ENCODE measurements at places on chromosomes 3 and 15.
A peak's percentile ranks its signal among the peaks of the same experiment; 100 is the strongest.

GRCh38 chr15:80618685-80619400, 76.3 kb upstream of the ABHD17C start:
- no peak for DNase-seq

- no peak for DNase-seq
These were observed 291.7 kb downstream of the MEX3B start for GRCh38 chr15:81754078-81754477.

- no peak for DNase-seq
These were observed 177.3 kb upstream of the DPH6 start for GRCh38 chr15:35723120-35723847.

DNA sequence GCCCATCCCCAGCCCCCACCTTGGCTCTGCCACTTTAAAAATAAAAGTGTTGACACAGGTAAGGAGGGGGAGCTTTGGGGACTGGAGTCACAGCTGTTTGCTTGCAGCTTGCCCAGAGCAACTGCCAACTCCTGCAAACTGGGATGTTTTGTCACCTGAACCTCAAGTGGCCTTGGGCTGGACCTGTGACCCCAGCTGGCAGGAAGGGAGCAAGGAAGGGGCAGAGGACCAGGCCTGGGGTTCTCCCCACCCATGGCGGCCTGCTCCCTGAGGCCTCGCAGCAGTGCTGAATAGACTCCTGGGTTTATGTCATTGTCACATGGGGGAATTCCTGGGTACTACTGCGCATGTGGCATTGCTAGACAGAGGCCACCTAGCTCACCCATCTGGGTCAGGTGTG, 246.9 kb upstream of the TLE3 start:
- no peak for DNase-seq

DNA sequence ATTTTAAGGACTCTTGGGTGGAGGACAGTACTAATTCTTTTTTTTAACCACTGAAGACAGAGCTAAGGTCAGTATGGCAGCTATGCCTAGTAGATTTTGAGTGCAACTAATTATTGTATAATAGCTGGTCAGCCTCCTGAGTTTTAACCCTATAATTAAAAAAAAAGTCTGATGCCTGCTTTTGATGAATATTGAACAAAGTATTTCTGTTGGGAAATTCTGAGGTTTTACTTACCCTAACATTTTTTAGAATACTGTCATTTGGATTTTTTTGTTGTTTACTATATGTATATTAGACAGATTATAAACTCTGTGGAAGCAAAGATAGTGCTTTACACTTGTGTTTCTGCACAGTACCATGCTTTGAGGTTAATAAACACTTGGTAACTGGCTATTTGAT, 20.8 kb downstream of the TCF12 start:
- no peak for DNase-seq

DNA sequence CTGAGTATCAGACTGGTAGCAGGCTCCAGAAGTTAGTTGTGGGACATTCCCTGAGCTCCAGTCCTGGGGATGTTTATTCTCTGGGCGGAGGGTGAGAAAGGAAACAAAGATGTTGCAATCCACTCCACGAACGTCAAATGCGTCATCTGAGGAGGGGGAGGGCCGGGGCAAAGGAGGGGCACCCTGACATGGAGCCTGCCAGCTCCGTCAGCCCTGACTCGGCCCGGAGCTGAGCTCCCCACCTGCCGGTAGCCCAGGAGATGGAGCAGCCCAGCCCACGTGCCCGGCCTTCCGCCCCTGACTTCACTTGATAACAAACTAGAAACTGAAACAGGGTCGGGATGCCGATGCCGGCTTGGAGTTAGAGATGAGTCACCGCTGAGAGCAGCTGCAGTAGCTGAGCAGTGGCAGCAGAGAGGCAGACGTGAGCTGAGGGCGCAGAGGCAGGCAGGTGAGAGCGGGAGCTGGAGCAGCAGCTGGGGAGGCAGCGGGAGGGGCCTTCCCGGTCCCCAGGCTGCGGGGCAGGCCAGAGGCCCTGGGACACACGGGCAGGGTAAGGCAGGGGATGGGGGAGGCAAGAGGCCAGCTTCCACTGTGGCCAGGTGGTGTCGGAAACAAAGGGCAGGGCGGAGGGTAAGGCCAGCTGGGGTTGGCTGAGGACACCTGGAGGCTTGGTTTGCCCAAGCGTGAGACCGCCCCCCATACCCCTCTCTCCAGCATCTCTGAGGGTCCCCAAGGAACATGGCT, at the start of gene ISG20:
TSS of gene ISG20 (plus strand) at position 391 of the 747 bp plus-strand sequence. CDS start at position 742, 351 bp downstream.
- DNase-seq, result peak; percentile 82

DNA sequence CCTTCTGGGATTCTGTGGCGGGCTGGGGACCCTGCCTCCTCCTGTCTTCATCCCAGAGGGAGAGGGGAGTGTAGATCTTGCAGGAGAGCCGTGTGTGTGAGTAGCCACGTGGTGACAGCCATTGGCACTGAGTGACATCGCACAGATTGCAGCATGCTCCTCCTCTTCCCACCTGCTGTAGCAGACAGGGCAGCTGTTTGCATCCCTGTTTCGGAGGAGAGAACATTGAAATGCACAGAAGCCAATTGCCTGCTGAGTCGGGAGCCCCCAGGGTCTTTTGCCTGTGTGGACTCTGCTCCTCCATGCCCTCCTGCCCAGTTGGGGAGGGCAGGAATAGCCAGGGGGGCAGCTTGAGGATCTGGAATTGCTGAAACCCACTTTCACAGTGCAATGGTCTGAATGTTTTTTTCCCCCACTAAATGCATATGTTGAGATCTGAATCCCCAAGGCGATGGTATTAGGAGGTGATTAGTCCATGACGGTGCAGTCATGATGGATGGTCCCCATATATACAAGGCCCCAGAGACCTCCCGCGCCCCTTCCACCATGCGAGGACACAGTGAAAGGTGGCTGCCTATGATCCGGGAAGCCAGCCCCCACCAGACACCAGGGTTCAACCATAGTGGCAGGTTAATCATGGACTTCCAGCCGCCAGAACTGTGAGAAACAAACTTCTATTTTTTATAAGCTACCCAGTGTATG, 66.8 kb downstream of the CHRNA7 start:
- no peak for DNase-seq

GRCh38 chr3:72175296-72175858, 390.4 kb upstream of the PROK2 start:
- no peak for DNase-seq

DNA sequence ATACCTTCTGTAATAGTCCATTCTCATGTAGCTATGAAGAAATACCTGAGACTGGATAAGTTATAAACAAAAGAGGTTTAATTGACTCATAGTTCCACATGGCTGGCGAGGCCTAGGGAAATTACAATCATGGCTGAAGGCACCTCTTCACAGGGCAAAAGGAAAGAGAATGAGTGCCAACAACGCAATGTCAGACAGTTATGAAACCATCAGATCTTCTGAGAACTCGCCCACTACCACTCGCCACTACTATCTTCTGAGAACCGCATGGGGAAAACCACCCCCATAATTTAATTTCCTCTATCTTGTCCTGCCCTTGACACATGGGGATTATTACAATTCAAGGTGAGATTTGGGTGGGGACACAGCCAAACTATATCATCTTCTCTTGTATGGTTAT, 406.8 kb upstream of the CBLB start:
- DNase-seq, result no peak

DNA sequence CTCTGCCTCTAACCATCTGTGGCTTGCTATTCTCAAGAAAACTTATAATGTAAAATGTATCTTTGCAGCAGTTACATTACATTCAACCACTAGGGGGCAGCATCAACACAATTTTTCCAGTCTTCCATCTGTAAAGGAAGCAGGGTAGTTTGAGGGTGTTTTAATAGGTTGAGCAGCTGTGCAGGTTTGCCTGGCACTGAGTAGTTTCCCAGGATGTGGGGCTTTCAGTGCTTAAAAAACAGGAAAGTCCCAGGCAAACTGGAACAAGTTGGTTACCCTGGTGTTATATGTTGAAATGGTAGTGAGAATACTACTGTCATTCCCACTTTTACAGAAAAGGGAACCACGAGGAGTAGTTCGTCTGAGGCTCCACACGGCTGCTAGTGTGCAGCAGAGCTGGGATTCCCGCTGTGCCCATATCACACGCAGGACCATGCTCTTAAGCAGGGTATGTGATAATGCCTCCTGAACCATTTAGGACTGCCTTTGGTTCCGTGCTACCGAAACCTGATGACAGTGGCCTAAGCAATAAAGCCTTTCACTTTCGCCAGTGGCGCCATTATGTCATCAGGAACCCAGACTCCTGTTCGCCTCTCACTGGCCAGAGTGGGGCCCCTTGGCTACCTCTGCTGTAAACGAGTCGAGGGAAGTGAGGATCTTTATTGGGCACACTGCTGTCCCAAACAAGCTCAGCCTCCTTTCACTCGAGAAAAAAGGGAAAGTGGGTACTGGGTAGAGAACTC, 64.7 kb upstream of the ZBTB38 start:
- DNase-seq, result peak; percentile 31

- DNase-seq, result no peak
These were observed 248.3 kb downstream of the SLCO3A1 start for GRCh38 chr15:92101708-92102394.

- DNase-seq, result no peak
These were observed 617.1 kb downstream of the SQOR start for GRCh38 chr15:46251903-46252302.

- no peak for DNase-seq
These were observed 287.2 kb downstream of the CGGBP1 start for GRCh38 chr3:87771337-87772192.

DNA sequence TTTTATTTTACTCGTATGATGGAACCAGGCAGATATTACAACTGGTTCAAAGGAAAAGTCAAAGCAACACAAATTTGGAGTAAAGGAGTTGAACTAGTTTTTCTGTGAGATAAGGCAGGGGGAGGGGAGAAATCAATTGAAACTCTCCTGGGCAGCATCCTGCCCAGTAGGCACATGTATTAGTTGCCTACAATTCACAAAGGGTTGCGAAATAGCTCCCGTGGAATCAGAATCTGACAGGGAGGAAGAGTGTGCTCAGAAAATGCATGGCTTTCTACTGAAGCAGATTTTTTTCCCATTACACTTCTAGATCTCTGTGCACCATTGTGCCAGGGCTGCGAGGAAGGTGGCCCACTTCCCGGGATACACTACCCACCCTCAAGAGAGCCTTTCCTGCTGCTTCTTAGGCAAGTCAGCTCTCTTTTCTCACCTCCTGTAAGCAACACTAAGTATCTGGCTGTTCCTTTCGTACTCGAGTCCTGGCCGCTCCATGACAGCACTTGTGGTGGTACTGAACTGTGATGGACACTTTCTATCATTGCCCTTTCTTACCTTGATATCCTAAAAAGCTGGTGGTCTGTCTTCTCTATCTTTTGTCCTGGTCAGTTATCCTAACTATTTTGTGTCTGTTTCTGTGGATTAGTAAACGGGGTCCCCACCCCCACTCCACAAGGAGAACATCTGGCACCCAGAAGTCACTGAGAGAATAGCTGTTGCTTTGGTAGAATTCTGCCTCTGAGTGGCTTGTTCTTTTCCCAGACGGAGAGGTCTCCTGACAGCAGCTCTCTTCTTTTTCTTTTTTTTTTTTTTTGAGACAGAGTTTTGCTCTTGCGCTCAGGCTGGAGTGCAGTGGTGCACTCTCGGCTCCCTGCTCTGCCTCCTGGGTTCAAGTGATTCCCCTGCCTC, 74.8 kb downstream of the RPL39L start:
- DNase-seq, result no peak

DNA sequence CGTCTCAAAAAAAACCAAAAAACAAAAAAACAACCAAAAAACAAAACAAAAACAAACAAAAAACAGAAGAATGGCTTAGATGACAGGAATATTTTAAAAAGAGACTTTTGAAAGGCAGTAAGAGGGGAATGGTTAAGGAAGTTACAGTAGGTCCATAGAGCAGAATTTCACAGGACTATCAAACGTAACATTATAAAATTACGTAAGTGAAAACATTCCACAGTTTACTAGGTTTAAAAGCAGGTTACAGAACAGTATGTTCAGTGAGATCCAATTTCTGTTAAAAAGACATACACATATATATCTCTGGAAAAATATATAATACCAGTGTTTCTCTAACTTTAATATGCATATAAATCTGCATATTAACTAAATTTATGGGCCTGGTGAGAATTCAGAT, 50.2 kb upstream of the MUC13 start:
- DNase-seq, result no peak

- DNase-seq, result no peak
These were observed 254.0 kb upstream of the TBL1XR1 start for GRCh38 chr3:177451301-177451750.

DNA sequence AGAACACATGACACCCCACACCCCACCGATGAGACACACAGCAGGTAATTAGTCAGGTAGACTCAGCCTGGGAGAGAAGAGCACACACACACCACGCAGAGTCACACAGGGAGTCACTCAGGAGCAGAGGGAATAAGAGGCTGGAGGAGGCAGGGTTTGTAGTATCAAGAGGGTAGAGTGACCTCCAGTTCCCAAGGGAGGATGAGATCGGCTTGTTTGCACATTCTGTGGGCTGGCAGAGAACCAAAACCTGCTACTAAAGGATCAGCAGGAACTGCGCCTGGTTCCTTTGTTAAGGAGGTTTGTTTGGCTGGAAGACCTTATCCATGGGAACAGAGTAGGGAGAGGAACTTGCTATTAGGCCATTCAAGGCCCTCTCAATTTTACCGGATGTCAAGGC, 281.4 kb upstream of the SLCO3A1 start:
- no peak for DNase-seq

DNA sequence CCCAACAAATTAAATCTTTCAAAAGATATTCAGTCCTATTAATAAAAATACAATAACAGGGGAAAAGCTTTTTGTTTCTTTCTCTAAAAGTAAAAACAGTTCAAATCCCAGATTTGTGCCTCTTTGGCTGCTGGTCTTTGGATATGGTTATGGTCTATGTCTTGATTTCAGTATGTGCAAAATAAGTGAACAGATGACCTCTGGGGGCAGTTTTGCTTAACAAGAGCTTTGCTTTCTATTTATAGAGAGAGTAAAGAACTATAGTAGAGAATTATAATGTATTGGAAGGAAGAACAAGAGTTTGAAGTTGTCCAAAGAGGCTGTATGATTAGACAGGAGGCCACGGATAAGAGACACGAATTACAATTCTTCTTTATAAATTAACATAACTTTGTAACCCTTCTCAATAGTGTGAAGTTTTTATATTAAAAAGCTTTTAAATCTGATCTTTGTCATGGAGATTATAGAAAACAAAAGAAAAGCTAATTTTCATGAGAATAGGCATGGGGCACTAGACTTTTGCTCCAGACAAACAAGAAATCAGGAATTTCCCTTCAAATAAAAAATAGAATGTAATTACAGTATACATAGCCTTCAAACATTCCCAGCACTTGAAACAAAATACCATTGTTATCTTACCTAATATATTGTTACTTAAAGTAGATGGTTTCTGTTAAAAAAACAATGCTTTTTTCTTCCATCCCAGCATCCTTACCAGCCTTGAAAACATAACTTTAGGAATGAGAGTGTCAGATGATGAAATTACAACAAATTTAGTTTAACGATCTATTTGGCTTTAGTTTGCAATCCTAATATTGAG, 432.7 kb upstream of the ARHGEF26 start:
- no peak for DNase-seq

GRCh38 chr3:23650371-23651140, 155.2 kb upstream of the UBE2E1 start:
- DNase-seq, result no peak

- no peak for DNase-seq
These were observed 36.7 kb downstream of the HMCES start for GRCh38 chr3:129315223-129315997.

All from 8988T (cell line).